Activated T-helper 1 cell treated with anti-CD3 and anti-CD28 coated beads, Interleukin-2, amount 50 U/mL, for 16 hours (primary cell): ENCODE measurements at places on chromosomes 7 and 10.

GRCh38 chr7:19508124-19508523 is 200.7 kb downstream of the POLR1F start:
- no peak for DNase-seq

- no peak for DNase-seq
Measured at GRCh38 chr10:74593470-74593869, 232.9 kb upstream of the KAT6B start.

- no peak for DNase-seq
Measured at GRCh38 chr7:8179486-8179885, 82.5 kb downstream of the ICA1 start.

DNA sequence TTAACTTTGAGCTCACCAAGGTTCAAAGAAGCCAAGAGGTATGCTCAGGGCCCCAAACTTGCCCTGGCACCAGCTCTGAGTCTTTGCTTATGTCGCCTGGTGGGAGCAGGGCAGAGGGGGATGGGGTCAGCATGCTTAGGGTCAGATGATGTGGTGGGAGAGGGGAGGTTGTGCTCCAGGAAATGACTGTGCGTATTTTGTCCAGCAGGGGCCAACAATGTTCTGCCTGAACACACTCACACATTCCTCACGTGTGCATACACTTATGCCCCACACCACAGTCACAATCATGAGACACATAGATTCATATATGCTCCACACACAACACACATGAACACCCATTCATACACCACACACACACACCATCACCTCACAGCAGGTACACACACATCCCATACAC is 4.4 kb upstream of the RAMP3 start:
- DNase-seq = no peak

- no peak for DNase-seq
Measured at GRCh38 chr7:96200740-96201139, 121.2 kb downstream of the SLC25A13 start.

DNA sequence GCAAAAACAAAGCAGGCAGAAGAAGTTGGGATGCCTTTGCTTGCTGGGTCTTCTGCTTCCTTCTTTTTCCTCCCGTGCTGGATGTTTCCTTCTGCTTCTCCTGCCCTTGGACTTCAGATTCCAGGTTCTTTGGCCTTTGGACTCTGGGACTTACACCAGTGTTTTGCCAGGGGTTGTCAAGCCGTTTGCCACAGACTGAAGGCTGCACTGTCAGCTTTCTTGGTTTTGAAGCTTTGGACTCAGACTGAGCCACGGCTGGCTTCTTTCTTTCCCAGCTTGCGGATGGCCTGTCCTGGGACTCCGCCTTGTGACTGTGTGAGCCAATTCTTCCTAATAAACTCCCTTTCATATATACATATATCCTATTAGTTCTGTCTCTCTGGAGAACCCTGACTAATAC is 11.3 kb upstream of the LCOR start:
- DNase-seq = no peak

DNA sequence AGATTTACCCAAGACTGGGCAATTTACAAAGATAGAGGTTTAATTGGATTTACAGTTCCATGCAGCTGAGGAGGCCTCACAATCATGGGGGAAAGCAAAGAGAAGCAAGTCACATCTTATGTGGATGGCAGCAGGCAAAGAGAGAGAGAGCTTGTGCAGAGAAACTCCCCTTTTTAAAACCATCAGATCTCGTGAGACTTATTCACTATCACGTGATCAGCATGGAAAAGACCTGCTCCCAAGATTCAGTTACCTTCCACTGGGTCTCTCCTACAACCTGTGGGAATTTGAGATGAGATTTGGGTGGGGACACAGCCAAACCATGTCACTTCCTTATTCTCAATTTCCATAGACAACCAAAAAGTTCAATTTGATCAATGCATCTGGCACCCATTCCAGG is 24.9 kb upstream of the NOBOX start:
- DNase-seq = no peak

- DNase-seq = no peak
Measured at GRCh38 chr7:18402488-18403183, 92.9 kb upstream of the HDAC9 start.

DNA sequence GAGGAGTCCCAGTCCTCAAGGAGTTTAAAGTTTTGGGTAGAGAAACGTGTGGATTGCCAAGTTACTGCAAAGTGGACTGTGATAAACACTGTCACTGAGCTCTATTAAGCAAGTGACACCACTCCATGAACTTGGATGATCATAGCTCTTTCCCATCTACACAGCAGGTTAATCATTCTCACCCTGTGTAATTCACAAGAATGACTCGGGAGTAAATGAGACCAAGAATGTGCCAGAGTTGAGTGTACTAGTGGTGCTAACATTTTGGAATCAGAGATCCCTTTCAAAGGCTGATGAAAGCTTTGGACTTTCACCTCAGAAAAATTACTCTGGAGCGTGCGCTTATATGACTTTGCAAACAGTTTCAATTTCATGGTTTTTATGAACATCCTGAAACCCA is 80.8 kb downstream of the RBM20 start:
- DNase-seq = no peak

GRCh38 chr10:132710746-132711612 is 75.0 kb downstream of the NKX6-2 start:
- no peak for DNase-seq

- no peak for DNase-seq
Measured at GRCh38 chr7:26097837-26098668, 53.9 kb upstream of the NFE2L3 start.

GRCh38 chr10:2047679-2048078 is 310.4 kb upstream of the ADARB2 start:
- no peak for DNase-seq

DNA sequence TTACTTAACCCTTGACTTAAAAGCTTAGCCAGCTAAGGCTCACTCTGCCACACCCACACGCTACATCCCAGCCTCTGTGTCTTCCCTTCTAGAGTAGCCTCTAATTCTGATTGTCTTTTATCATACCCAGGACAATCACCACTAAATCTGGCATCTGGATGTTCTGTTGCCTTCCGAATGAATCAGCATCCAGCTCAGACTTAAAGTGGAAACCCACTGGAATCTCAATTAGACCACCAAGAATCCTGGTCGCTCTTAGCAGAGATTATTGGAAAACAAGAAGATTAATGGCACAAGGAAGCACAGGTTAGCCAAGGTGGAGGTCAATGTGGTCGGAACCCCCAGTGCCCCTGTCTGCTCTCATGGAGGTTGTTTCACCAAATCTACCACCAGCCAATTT is 404.2 kb upstream of the FOXK1 start:
- DNase-seq = no peak

GRCh38 chr7:102891693-102892261 is 21.0 kb upstream of the LRRC17 start:
- DNase-seq = no peak

DNA sequence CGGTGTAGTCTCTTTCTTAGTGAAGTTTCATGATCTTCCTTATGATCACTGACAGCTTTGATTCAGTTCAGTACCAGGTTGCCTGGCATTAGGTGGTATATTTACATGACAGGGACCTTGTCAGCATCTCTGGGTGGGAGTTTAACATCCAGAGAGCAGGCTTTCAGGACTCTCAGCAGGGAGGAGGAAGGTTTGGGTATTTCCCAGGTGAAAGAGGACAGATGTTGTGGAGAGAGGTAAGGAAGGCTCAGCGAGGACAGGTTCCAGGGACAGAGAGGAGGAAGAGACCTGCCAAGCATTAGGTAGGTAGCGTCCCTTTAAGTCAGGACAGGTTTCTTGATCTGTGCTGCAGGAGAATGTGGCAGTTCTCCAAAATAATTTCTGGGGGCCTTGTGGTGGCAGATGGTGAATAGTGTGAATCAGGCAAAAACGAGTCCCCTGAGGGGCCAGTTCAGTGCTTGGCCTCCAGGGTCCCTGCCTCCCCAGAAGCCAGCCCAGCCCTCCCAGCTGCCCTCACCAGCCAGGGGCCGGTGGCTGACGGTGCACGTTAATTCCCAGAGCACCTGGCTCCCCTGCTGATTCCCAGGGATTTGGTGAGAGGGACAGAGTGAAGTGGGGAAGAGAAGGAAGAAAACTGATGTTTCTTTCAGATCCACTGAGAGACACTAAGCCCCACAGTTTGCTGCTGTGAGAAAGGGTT is 82.0 kb downstream of the VWC2 start:
- no peak for DNase-seq

DNA sequence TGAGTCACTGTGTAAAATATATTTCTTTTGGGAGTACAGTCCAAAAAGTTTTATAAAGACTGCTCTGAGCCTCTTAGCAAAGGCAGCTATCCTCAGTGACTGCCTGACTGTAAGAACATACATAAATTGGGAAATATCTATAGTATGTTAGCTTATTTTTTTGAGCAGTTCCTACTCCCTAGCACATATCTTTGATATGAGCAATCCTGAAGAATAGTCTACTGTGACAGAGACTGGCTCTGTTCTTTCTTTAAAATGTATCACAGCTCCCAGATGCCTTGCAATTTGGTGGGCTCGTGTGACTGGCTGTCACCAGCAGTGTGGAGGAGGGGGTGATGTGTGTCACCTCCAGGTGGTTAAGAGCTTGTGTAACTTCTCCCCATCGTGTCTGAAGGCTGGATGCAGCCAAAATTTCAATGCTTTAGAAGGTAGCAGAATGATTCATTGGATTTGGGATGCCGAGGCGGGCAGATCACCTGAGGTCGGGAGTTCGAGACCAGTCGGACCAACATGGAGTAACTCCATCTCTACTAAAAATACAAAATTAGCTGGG is 47.9 kb downstream of the MTERF1 start:
- no peak for DNase-seq

DNA sequence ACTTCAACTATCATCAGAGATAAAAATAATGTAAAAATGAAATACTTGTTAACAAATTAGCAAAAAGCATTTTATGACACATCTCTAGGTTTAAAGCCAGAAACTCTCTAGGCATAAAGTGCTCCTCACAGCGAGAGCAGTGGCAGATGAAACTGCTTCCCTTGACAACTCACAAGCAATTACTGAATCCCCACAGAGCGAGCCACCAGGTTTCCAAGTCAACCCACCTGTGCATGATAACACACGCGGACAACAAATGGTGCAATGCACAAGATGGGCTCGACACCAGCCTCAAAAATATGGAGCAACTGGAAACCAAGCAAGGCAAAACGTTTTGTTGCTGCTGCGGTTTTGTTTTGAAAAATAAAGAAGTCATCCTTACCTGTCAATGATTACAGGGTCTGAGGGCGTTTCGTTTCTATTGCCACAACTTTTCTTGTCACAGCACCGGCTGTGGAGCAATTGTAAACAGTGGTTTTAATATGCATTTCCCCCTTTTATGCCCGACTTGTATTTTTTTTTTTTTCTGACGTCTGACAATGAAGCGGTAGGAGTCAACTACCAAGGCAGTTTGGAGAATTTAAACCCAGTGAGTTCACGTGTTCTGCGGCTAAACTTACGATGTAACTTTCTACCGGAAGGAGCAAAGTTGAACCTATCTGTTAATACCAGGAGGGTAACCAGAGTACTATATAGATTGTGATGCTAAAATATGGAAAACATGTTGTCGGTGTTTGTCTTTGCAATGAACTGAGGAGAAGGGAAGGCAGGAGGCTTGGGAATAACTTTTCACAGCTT is 7.0 kb downstream of the EBF3 start:
- DNase-seq = no peak

DNA sequence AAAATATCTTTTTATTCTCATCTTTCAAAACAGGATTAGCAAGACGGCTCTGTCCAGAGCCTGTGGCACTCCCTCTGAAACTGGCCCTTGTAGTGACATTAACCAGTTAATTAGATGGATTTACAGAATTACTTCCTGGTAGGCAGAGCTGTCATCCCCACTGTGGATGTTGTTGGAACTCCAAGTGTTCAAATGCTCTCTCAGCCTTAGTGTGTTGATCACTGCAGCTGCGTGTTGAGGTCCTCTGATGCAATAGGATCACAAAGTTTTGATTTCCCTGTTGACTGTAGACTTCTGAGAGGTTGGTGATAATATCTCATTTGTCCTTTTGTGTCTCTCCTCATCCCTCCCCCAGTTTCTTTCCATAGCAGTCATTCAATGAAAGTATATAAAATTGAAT is 117.3 kb upstream of the CDK6 start:
- DNase-seq = no peak

DNA sequence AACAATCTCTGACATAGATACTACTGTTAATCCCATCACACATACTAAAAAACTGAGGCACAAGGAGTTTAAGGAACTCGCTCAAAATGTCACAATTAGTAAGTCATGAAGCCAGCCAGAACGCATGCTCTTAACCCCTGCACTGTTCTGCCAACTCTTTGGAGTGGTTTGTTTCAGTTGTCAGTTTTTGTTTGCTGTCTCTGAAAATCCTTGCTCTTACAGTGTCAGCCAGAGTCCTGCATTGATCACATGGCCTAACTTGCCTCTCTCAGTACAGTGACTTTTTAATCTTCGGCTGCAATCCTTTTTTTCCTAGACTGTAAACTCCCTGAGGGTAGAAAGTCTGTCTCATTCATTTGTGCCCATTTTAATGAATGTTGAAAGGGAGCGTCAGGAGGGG is 753.8 kb downstream of the AUTS2 start:
- DNase-seq = no peak

- DNase-seq = no peak
Measured at GRCh38 chr10:10911471-10911921, 106.2 kb upstream of the CELF2 start.

- no peak for DNase-seq
Measured at GRCh38 chr10:77524281-77524711, 113.3 kb downstream of the KCNMA1 start.

DNA sequence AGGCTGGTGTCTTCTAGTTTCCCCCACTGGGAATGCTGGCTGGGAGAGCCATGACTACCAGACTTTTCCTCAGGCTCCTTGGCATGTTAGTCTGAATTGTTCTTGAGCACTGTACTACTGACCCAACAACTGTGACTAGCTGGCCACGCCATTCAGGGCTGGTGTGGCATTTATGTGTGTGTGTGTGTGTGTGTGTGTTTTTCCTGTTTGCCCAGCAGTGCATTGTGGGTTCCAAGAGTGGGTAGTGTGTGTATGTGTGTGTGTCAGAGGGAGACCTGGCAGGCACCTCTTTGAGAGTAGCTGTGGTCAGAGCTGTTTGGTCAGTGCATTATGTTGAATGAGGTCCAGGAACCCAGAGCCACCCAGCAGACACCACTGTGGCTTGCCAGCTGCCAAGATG is 9.2 kb downstream of the PCBD1 start:
- no peak for DNase-seq
